CD4-positive, alpha-beta memory T cell (primary cell): ENCODE measurements at places on chromosomes 12 and 14.

DNA sequence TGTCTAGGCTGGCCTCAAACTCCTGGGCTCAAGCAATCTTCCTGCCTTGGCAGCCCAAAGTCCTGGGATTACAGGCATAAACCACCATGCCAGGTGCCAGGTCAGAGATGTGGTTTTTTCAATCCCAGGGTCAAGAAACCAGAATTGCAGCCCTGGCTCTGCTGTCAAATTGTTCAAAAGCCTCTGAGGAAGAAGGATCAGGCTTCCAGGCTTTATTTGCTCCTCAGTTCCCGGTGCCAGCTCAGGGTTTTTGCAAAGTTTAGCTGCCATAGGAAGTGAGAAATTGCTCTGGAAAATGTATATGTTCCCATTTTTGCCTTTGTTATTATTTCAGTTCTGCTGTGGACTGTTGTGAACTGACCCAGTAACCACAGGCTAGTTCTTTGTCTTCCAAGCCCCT, 28.7 kb downstream of the WNT5B start:
- no peak for DNase-seq

DNA sequence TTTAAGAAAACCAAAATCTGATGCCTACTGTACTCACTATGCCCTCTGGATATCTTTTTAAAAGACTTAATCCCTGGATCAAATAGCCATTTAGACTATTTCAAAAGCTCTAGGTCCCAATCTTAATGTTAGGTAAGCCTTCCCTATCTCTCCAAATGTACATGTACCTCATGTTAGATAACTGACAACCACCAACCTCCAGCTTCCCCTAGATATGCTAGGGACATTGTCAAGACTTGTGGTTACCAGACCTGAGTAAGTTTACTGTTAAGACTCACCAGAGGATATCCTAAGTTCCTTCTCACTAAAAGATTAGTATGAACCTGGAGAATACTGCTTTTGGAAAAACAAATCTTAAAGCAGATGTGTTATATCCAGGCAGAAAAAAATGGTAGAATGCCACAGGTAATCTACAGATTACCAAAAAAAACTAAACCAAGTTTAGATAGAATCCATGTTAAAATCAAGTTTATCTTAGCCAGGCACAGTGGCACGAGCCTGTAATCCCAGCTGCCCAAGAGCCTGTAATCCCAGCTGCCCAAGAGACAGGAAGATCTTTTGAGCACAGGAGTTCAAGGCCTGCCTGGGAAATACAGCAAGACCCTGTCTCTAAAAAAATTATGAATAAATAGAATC, 9.7 kb downstream of the NAP1L1 start:
- no peak for DNase-seq

GRCh38 chr12:9364224-9365176, 156.3 kb upstream of the PZP start:
- peak; percentile 9 for DNase-seq

DNA sequence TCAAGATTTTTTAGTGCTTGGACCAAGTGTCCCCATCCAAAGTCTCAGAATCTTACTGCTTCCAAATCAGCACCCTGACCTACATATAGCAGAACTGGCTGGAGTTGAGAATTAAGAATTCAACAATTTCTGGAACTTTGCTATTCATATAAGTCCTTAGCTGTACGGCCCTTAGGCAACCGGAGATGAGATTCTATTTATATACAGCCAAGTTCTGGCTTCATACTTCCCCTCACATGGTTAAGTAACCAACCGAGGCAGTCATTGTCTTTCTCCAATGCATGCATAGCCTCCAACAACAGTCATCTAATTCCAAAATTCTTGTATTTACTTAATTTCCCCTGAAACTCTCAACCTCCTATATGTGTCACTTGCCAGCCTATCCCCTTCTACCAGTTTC, 76.6 kb downstream of the SINHCAF start:
- DNase-seq = no peak

GRCh38 chr12:113466454-113467141, 5.1 kb downstream of the LHX5 start:
- DNase-seq = no peak

DNA sequence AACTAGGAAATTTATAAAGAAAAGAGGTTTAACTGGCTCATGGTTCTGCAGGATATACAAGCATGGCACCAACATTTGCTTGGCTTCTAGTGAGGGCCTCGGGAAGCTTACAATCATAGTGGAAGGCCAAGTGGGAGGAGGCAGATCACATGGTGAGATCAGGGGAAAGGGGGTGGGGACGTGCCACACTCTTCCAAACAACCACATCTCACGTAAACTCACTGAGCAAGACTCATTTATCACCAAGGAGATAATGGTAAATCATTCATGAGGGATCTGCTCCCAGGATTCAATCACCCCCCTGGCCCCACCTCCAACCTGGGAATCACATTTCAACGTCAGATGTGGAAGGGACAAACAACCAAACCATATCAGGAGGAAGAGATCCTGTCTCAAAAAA, 35.8 kb downstream of the NUMB start:
- DNase-seq = no peak

- no peak for DNase-seq
These were observed 16.8 kb downstream of the GALNT6 start for GRCh38 chr12:51374361-51374760.

GRCh38 chr12:32115404-32116104, 8.9 kb downstream of the BICD1 start:
- DNase-seq = no peak

DNA sequence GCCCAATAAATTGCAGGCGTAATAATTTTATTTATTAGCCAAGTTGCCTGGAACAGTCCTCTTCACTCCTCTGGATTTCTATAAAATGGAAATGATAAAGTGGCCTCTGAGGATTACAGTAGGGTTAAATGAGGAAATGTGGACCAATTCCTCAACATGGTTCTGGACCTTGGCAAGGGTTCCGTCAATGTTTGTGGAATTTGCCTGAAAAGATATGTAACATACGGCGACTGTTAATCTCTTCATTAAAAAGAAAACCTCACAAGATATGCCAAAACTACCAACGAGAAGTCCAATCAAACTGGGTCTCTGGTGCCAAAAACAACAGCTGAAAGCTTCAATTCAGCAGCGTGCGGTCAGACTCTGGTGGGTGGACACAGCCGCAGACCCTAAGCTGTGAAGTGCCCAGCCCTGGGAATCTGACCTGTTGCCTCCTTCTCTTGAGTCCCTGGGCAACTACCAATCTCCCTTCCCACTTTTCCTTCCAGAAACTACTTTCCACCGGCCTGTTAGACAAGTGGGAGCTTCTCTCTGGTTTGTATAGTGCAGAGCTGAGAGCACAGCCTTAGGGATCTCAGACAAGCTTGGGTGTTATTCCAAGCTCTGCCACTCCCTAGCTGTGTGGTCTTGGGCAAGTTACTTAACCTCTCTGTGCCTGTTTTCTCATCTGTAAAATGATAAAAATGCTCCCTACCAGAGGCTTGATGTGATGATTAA, 190.5 kb upstream of the GSC start:
- DNase-seq = no peak

DNA sequence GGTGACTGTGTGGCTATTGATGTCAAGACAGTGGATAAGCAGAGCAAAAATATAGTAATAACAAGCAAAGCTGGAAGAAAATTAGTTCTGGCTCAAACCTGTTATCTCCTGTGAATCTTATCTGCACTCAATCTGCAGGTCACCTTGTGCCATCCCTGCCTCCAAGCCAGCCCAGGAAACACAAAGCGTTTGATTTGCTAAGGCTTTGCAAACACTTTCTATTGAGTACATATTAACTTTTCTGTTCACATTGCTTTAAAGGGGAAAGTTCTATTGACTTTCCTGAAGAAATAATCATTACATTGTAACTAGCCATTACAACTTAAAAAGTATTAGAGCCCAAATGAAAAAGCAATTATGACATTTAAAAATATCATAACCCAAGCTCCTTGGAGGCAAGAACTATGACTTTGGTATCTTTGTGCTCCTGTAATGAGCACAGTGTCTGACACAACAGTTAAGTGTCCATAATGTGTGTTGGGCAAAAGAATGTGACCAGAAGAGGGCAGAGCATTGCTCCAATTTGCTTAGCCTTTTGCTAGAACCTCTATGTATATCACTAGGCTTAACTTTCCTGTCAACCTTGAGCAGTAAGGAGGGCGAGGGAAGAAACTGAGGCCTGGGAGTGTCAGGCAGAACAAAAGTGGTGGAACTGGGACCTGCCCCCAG, 24.7 kb downstream of the SERPINA3 start:
- DNase-seq = no peak

- DNase-seq = no peak
These were observed 147.9 kb upstream of the E2F7 start for GRCh38 chr12:77213319-77213718.

DNA sequence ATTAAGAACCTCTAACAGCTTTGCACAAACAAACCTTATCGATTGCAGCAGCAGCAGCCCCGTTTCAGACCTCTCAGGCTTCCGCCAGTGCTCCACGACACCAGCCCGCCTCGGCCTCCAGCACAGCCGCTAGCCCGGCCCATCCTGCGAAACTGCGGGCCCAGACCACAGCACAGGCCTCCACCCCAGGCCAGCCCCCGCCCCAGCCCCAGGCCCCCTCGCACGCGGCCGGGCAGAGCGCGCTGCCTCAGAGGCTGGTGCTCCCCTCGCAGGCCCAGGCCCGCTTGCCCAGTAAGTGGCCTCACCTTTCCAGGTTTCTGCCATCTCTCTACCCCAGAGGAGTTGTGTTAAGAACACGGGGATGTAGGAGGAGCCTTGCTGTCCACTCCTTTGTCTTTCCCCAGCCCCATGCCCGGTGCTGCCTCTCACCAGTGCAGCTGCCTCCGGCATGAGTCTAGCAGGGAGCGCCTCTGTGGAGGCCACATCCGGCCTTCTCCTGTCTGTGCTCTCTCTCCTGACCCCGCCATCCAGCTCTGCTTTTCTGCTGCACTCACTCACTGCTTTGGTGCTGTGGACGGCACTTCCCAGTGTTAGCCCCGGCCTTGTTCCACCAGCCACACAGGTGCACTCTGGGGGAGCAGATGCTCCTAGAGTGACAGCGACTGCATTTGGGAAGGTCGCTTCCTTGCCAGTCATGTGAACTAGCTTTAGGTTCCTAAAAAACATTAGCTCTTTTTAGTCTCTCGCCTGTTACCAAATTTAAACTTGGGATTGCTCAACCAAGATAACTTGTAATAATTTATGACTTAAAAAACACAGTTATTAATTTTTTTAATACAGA, 71.5 kb downstream of the EP400 start:
- DNase-seq = no peak

DNA sequence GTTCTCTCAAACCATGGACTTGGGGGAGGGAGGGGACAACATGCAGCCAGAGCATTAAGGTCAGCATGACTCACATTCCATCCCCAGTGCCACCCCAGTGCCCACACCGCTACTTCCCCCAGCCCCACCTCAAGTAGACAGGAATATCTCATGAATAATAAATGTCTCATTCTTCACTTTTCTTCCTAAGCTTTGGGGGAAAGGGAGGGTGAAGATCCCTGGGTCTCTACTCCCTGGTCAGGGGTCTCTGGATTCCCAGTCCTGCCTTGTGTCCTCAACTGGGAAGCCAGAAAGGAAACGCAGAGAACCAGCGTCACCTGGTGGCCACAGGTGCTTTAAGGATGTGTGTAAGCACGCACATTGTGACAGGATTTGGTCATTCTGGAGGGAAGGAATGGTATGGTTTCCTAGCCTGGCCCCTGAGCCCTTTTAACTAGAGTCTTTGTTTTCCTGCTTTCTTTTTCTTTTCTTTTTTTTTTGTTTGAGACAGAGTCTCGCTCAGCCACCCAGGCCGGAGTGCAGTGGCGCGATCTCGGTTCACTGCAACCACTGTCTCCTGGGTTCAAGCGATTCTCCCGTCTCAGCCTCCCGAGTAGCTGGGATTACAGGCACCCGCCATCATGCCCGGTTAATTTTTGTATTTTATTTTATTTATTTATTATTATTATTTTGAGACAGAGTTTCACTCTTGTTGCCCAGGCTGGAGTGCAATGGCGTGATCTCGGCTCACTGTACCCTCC, 3.4 kb downstream of the GPR84 start:
- peak; percentile 43 for DNase-seq

DNA sequence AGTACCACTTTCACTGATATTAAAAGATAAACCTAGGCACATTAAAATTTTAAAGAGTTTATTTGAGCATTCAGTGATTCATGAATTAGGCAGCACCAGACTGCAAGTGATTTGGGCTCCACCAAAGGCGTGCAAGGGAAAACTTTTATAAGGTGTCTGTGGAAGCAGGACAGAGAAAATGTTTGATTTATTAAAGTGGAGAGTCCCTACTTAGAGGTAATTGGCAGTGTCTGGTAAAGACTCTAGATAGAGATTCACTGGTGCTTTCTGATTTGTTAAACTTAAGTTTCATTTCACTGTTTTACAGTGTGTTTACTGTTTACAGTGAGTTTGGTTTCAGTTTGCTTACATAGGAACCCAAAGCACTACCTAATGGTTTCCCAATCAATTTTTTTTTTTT, 72.8 kb downstream of the ANKS1B start:
- no peak for DNase-seq

DNA sequence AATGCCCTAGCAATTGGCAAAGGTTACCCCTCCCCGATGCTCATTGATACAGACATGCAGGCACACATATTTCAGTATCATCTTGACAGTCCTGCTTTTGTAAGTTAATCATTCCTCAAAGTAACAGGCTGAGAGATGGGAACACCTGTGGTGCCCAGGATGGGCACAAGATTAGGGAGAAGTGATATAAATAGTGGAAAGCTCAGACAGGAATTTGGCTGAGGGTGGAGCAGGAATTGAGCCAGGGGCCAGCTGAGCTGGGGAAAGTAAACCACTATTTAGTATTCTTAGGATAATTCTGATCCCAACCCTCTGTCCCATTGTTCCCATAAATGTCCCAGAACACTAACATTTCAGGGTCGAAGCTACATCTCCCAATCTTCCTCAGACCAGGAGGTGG, 38.3 kb downstream of the DAO start:
- no peak for DNase-seq

DNA sequence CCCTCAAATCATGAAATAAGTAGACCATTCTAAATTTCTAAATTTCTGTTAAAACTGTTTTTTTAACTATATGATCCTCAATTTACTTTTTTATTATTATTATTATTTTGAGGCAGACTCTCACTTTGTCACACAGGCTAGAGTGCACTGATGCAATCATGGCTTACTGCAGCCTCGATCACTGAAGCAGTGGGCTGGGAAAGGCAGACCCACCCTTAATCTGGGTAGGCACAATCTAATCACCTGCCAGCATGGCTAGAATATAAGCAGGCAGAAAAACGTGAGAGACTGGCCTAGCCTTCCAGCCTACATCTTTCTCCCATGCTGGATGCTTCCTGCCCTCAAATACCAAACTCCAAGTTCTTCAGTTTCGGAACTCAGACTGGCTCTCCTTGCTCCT, 2.3 kb downstream of the ERO1A start:
- no peak for DNase-seq

- DNase-seq = no peak
These were observed 124.1 kb downstream of the SSPN start for GRCh38 chr12:26319511-26319910.
